Glomerular endothelial cell (primary cell): ENCODE measurements at places on chromosomes 5 and 9.

DNA sequence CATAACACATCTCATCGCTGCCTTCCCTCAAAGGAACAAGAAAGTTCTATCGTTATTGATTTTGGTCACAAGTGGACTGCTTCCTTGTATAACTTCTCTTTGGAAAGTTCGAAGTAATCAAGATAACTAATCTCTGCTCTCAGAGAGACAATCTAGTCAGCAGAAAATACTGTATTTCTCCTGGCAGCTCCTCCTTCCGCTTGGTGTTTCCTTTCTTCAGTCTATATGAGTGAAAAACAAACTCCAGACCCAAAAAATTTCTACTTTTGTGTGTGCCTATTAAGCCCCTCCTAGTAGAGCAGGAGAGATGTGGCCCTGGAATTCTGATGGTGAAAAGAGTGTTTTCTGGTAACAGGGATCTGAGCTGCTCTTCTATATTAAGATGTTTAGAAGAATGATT lies 24.5 kb downstream of the OSTF1 start:
- no peak for DNase-seq

GRCh38 chr5:159415301-159415937 lies 85.1 kb upstream of the IL12B start:
- DNase-seq: no peak

DNA sequence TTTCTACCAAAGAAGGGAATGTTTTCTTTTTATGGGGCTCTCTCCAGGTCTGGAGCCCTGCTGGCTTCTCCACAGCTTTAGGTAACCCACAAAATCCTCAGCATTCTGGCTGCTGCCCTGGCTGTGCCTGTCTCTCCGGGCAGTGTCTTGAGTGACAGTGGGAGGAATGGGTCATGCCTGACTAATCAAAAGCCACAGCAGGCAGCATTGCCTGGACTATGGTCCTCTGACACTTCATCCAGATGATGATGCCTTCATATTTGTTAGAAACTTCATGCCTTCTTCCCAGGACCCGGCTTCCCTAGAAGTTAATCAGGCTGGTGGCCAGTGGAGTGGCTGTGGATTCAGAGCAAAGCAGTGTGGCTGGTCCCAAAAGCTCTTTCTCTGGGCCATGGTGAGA lies 32.2 kb upstream of the TGFBI start:
- DNase-seq: no peak

DNA sequence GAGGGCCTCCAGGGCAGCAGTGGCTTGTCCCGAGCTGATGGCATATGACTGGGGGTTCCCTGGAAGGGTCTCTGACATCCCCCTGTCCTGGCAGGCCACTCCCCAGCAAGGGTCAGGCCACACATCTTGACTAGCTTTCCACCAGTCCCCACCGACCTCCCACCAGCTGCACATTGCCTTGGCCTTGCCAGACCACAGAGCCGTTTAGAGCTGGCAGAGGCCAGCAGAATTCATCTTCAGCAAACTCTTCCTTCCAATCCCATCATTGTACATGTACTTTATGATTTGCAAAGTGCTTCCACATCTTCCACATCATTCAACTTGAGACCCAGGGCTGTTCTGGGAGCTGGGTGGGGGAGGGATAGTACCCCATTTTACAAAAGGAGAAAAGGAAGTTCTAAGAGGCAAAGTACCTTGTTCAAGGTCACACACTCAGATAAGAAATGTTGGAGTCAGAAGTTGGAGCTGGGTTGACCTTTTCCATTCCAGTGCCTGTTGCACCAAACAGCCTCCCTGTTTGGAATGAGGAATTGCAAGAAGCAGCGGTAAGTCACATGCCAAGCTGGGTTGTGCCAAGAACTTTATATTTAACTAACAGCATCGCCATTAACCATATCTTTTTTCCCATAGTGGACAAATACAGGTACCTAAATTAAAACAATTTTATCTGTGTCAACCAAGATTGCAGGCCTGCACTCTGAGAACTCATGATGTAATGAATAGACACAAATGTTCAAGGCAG lies 25.8 kb upstream of the COL15A1 start:
- DNase-seq: no peak

- DNase-seq: no peak
These were observed 33.0 kb downstream of the EGFLAM start for GRCh38 chr5:38291355-38291754.

- peak; percentile 27 for DNase-seq
These were observed 86.1 kb downstream of the FBXL17 start for GRCh38 chr5:108295578-108296368.

DNA sequence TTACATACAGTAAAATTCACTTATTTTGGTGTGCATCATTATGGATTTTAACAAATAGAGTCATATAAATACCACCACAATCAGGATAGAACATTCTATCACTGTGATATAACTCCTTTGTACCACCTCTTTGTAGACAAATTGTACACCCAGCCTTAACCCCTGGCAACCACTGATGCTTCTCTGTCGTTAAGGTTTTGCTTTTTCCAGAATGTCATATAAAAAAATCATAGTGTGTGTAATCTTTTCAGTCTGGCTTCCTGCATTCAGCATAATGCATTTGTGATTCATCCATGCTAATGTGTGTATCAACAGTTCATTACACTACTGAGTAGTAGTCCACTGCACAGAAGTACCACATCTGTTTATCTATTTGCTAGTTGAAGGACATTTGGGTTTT lies 81.2 kb downstream of the ARSB start:
- no peak for DNase-seq

DNA sequence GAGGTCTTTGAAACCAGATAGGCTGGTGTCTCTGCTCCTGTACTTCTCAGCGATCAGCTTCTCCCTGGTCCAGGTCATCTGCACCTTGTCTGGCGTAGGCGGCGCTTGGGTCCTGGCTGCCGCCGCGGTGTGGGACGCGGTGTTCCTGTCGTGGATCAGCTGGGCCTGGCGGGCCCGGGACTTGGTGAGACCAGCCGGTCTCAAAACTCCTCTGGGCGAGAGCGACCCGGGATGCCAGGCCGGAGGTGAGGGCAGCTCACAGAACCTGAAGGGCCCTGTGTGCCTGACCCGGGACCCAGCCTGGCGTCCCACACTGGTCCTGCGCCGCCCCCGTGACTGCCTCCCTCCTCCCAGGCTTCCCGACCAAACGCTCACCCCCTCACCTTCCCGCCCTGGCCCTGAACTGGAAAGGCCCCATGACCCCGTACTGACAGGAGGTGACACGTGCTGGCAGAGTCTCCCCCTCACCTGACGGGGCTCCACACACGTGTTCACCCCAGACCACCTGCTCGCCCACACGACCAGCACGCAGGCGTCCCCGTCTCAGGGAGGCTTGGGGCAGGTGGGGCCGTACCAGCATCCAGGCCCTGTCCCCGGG lies 49.0 kb downstream of the NKD2 start:
- no peak for DNase-seq
